Stimulated activated CD8-positive, alpha-beta memory T cell treated with anti-CD3 and anti-CD28 coated beads, Interleukin-7, amount 100 ng/mL, for 1 hour (primary cell): ENCODE measurements at places on chromosomes 2 and 18.

- no peak for DNase-seq
These were observed 1.9 kb downstream of the CYP26B1 start for GRCh38 chr2:72145658-72146329.

GRCh38 chr2:218354045-218354444 lies 2.6 kb upstream of the CATIP start:
- DNase-seq, result no peak

DNA sequence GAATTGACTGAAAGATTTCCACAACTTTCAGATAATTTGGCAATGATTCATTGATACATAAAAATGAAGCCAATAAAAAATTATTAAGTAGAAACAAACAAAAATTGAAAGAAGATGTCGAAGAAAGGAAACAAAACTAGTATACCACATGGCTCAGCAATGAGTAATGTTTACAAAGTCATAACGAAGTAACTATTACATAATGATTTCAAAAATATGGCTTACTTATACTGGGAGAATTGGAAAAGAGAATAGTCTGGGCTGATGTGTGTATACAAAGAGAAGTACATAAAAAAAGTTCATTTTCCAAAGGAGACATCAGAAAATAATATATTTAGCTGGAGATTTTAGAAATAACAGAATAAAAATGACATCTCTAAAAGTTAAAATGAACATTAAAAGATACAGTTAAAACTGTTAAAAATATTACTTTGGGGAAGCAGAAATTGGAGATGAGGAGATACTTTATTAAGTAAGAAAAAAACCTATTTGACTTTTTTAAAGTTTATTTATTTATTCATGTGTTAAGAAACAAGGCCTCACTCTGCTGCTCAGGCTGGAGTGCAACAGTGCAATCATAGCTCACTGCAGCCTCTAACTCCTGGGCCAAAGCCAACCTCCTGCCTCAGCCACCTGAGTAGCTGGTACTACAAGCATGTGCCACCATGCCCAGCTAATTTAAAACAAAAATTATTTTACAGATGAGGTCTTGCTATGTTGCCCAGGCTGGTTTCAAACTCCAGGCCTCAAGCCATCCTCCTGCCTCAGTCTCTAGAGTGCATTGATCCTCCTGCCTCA lies 409.7 kb upstream of the PIK3C3 start:
- no peak for DNase-seq

- DNase-seq, result no peak
These were observed 344.4 kb downstream of the RND3 start for GRCh38 chr2:150143087-150143536.

DNA sequence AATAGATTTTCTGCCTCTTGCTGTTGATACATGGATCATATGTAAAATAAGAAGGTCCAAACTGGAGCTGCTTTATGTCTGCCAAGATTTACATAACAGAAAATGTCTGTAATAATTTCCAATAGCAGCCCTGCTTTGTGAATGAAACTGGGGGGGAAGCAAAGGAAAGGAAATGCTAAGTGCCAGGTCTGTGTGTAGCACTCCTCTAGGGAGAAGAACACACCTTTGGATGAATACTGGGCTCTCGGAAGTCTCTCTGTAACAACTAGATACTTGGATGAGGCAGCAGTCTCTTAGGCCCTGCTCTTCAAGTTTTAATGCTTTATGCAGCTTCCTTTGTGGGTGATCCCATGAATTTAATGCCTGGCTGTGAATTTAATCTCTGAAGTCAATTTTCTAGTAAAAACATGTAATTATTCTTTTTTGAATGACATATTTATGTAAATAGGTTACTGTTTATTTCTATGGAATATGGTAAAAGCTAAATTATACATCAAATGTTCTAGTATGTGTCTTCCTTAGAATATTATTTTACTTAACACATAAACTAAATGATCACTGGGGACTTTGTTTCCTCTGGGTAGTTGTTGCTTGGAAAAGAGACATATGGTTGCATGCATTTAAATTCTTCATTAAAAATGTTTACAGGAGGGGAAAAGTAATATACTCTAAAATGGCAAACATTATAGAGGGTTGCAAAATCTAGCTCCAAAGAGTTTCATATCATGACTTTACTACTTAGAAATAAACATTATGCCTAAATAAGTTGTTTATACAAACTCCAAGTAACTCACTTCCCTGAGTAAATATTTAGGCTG lies 336.6 kb upstream of the CWC22 start:
- no peak for DNase-seq

DNA sequence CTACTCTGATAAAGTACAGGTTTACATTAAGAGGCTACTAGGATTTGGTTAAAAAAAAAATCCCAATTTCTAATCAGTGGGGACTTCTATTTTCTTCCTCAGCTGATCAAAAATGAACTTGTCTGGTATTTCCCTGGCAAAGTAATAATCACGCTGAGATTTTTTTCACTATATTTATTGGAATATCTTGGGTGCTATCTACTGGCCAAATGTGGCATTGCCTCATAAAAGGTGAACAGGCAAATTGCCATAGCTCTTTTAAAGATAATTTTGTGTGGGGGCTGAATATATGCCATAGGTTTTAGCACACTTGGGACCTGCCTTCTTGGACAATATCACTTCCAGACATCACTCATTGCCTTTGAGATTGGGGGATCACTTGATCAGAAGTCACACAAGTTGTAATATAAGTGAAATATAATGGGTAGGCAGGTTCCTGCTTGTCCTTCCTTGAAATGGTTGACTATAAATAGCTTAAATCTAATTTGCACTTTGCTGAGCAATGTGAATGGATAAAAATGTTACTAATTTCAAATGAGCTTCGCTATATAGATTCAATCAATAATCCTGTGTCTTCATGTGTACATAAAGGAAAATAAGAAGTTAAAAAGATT lies 7.0 kb upstream of the NXPH2 start:
- no peak for DNase-seq

DNA sequence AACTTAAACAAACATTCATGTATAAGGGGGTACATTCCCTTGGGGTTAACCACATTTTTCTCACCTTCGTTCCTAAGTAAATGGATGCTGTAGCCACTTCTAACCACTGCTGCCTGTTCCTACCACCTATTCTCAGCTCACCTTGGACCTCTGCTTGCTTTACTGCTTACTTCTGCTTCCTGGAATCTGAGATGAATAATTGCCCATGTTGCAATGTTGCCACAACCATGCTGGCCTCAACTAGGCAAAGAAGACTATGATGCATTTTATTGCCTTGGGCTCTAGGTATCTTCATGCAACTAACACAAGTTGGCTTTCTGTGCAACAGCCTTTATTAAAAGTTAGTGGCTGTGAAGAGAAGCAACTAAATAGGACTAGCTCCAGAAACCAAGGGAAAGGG lies 106.3 kb upstream of the TCF4 start:
- no peak for DNase-seq

- no peak for DNase-seq
These were observed 33.8 kb downstream of the PID1 start for GRCh38 chr2:229237270-229237669.

DNA sequence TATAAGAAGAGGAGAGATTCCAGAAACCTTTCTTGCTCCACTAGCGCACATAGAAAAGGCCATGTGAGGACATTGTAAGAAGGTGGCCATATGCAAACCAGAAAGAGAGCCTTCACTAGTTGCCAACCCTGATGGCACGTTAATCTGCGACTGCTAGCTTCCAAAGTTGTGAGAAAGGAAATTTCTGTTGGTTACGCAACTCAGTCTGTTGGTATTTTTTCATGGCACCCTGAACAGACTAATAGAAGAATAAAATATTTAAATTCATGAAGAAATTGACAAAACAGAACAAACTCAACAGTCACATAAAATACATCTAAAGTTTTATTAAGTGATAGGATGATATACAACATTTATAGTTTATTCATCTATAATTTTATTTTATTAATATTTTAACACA lies 625.9 kb upstream of the NRXN1 start:
- DNase-seq, result no peak

GRCh38 chr2:32780961-32781360 lies 153.1 kb downstream of the TTC27 start:
- no peak for DNase-seq

- no peak for DNase-seq
These were observed 231.9 kb upstream of the MGAT5 start for GRCh38 chr2:134021830-134022524.

GRCh38 chr18:32473325-32473724 lies 2.6 kb upstream of the GAREM1 start:
- no peak for DNase-seq

DNA sequence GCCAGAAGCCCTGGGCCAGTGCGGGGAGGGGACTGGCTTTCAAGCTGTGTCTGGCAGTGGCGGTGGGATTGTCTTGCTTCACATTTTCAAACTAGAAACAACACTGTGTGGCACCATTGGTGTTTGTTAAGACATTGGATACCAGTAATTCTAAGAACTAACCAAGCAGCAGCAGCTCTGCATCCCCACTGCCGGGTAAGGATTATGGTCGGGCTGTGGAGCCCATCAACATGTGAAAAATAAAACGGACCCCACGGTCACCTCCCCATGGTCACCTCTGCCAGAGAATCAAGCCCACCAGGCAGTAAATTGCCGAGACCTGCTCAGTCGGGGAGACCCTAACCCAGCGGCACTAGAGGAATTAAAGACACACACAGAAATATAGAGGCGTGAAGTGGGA lies 65.3 kb downstream of the C18orf63 start:
- DNase-seq, result no peak

GRCh38 chr2:176110415-176111308 lies 3.6 kb downstream of the HOXD11 start:
- no peak for DNase-seq

DNA sequence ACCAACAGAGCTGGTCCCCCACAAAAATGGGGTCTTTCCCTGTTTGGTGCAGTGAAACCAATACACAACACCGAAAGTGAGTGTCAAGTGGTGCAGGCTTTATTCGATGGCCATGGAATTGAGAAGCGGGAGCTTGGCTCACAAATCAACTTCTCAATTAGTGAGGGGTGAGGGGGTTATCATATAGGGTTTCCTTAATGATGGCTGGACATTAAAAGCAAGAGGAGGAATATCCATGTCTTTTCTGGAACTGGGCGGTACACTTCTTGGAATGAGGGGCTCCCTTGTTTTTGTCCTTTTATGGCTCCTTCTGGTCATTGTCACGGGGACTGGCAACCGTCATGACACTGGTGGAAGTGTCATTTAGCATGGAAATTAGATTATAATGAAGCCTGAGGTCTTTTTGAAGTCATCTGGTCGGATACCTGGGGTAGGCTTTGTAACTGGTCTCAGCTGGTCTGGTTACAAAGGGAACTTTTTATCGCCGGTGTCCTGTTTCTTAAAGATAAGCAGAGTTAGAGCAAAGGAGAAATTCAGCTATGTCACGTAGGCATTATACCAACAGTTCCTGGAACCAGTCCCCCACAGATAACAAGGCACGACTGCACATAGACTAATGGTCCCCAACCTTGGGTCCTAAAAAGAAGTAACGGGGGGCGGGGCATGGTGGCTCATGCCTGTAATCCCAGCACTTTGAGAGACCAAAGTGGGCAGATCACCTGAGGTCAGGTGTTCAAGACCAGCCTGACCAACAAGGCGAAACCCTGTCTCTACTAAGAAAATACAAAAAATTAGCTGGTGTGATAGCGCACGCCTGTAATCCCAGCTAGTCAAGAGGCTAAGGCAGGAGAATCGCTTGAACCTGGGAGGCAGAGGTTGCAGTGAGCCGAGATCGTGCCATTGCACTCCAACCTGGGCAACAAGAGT lies 93.5 kb upstream of the NDUFV2 start:
- no peak for DNase-seq

GRCh38 chr2:136858656-136859055 lies 93.3 kb downstream of the THSD7B start:
- no peak for DNase-seq

GRCh38 chr18:35337286-35337685 lies 6.9 kb downstream of the ZNF24 start:
- no peak for DNase-seq

DNA sequence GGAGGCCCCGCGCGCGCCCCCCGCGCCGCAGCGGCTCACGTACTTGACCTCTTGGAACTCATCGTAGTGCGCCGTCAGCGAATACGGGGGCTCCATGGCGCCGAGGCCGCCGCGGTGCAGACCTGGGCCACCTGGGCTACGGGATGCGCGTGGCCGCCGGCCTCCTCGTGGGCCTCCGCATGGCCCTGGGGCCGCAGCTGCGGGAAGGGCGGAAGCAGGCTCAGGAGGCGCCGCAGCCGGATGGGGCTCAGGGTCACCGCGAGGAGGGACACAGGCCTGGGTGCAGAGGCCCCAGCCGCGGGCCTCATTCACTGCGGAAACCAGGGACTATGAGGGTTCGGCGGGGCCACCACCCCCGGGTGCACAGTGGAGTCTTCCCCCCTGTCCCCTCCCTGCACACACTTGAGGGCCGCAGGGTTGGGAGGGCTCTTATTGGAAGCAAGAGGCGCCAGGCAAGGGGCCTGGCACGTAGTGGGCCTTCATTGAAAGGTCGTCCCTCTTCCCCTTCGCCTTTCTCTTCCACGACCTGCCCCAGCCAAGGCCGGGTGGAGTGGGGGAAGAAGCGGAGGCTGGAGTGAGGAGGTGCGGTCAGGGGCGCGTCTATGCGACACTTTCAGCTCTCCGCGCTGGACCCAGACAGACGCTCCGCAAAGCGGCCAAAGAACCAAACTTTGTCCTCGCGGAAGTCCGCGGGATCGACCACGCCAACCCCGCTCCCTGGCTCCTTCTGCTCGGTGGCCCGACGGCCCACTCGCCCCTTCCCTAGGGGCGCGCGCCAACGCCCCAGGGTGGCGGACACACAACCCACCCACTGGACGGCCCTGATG lies 863 bp downstream of the ECEL1 start:
- no peak for DNase-seq

DNA sequence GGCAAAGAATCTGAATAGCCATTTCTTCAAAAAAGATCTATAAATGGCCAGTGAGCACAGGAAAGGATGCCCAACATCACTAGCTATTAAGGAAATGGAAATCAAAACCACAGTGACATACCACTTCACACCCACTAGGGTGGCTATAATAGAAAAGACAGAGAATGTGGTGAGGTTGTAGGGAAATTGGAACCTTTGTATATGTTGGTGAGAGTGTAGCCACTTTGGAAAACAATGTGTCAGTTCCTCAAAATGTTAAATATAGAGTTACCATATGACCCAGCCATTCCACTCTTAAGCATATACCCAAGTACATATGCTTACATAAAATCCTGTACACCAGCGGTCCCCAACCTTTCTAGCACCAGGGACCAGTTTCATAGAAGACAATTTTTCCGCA lies 152.8 kb downstream of the SMAD2 start:
- DNase-seq, result no peak

DNA sequence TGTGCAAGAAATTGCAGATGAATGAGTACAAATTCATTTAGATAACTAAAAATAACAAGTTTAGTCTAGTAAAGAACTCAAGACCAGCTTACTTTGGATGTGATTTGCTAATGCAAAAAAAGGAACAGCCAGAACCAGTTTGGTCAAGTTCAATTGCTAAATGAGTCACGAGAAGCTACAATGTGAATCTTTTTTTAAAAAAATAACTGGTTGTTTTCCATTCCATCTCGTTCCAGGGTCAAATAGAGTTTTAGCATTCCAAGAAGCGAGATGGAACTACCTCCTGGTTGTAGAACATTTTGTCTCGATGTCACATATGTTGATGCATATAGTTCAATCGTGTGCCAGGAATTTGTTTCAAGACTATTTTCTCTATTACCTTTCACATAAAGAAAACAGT lies 65.0 kb upstream of the IKZF2 start:
- no peak for DNase-seq
